Progenitor cell of endocrine pancreas (in vitro differentiated cells): ENCODE measurements at places on chromosomes 7 and 10. TPM values are rescaled to one million over a fixed set of nuclear protein-coding genes. Genes with fewer than 3 reads are reported as not detected.

The C10orf53 gene
- total RNA-seq: not detected in 2 replicates

The CCL24 gene
- total RNA-seq: not detected in 2 replicates

The VWA2 gene
- total RNA-seq: 12.1 and 12.4 TPM in 2 replicates

The SPDYE8 gene
- 0.22 TPM in 1 of 2 replicates, not detected in the other for total RNA-seq

The ABCB1 gene
- 0.48 and 0.69 TPM in 2 replicates for total RNA-seq

The PDZD7 gene
- total RNA-seq: 0.29 and 0.84 TPM in 2 replicates

The SPDYE16 gene
- 0.31 and 0.47 TPM in 2 replicates for total RNA-seq

DNA sequence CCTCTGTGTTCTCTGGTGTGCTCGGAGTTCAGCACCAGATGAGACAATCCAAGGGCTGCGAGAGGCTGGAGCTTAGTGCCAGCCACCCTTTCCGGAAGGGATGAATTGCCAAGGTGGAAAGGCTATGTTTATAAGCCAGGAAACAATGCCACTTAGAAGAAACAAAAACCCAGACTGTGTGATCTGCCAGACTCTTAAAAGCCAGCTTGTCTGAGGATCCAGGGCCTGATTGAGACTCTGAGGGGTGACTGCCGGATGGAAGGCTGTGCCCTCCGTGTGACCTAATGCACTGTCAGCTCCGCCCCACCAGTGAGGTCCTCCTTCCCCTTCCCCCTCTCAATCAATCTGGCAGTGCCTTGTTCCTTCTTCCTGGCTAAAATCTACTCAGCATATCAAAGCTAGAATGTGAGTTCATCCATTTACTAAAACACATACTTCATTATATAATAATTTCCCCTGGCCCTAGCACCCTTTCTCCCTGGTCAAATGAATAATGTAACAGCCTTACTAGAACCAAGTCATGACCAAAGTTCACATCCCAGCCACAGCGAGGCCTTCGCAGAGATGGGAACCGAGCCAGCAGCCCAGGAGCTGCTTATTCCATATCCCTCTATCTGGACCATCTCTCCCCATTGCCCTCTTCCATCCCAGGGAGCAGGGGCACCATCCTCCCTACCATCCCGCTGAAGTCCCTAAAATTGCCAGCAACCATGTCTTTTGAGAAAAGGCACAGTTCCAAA, 25.5 kb downstream of the FAM107B start:
- no peak for DNase-seq

- peak; percentile 55 for DNase-seq
Measured at GRCh38 chr10:94320285-94320914, 42.3 kb downstream of the NOC3L start.

GRCh38 chr10:86658751-86659150, 4.4 kb downstream of the OPN4 start:
- DNase-seq: no peak

DNA sequence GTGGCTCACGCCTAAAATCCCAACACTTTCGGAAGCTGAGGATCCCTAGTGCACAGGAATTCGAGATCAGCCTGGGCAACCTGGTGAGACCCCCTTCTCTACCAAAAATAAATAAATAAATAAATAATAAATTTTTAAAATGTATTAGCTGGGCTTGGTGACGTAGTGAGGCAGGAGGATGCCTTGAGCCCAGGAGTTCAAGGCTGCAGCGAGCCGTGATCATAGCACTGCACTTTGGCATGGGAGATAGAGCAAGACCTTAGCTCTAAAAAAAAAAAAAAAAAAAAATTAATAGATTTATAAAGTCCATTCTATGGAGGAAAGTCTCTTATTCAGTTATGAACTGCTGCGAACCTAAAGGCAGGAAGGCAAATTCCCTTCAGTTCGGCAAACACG, 1.1 kb upstream of the PTPN12 start:
- DNase-seq: no peak

DNA sequence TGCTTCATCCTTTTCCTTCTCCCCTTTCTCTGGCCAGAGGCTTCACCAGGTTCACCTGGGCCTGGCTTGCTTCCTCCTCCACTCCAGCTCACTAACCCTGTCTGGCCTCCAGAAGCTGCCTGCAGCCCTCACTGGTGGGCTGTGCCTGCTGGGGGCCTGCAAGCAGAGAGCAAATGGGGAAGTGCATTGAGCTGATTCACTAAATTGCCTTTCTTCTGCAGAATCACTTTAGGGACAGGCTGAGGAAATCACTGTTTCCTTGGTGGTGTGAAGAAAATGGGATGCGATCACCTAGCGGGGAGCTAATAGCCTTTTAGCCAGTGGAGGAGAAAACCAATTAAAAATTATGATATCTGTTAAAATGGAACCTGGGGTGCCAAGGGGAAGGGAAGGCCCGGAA, 3.0 kb downstream of the RET start:
- no peak for DNase-seq

DNA sequence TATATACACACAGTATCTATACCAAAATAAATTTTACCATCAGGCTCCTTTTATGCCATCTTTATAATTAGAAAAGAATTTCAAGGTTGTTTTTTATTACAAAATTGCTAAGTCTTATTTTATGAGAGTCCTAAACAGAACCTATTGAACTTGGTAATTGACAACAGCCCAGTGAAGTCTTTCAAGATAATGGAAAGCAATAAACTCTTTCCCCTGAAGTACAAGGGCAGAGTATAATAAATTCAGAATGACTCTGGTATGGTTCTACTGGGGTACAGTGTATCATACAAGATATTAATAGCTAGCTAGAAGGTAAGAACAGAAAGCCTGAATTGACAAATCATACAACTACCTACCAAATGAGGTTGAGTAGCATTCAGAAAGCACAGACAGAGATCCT, 26.2 kb upstream of the CUBN start:
- no peak for DNase-seq

GRCh38 chr7:46838463-46838862, 743.4 kb downstream of the TNS3 start:
- DNase-seq: no peak

DNA sequence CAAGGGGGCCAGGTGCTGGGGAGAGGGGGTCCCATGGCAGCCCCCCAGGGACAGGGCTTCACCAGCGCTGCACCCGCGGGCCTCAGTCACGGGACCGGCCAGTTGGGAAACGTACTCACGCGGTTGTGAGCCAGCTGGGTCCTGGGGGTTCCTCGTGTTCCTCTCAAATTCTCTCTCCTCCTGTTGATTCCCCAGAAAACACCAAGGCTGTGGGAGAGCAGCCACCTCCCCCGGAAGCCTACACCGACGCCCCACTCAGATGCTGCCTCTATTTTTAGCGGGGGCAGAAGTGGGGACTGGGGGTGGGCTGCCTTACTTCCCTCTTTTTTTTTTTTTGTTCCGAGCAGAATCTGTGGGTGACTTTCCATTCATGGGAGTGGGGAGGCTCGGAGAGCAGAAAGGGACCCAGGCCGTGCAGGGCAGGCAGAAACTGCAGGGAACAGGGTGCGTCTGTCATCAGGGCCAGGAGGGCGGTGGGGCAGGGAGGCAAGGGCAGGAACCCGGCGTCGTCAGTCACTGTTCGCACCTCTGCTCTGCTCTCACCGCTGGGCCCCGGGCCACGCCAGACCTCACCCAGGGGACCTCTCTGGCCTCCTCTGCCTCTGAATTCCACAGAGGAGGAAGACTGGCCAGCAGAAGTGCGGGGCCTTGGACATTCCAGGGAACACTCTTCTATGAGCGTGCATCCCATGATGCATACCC, 63.1 kb downstream of the CARD11 start:
- DNase-seq: no peak

DNA sequence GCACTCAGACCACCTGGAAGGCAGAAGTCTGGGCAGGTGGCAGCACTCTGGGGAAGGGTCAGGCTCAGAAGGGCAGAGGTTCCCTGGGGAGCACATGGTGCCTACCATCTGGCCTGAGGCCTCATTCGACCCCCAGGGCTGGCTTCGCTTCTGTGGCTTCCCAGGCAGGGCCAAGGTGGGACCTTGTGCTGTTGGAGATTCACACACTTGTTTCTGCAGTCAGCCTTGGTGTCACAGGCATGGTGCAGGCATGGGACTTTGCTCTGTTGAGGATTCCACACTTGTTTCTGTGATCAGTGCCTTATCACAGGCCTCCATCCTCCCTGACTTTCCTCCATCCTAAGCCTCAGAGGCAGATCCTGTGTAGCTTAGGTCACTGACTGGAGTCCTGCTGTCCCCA, 11.3 kb upstream of the FAM241B start:
- no peak for DNase-seq

GRCh38 chr7:69272101-69272500, 326.2 kb upstream of the AUTS2 start:
- DNase-seq: no peak

- no peak for DNase-seq
Measured at GRCh38 chr7:116041615-116042014, 11.1 kb upstream of the TFEC start.

DNA sequence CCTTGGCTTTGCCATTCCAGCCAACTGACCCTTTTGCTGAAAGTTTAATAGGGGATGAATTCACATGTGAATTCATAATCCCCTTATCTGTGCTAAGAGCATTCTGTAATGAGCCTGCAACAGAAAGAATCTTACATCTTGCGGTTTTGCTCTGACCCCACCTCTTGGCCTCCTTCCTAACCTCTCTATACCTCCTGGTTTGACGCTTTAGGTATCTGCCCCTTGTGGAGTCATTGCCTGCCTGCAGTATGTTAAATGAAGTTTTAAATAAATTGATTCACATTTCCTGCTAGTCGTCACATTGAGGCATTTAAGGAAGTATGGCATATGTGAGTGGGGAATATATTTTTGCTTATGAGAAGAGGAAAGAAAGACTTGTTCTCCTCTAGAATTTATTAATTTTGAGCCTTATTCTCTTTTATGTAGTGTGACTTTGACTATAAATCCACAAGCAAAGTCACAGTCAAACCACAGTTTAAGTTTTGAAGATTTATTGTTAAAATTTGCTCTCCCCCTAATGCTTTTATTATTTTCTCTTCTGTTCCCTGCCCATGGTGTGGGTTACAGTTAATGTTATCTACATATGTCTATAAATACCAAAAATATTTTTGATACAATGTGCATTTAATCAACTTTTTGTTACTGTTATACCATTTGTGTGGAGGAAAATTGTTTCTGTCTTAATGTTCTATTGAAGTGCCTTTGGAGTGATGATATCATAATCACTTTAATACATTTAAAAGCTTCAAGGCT, 60.9 kb downstream of the LRMDA start:
- no peak for DNase-seq

DNA sequence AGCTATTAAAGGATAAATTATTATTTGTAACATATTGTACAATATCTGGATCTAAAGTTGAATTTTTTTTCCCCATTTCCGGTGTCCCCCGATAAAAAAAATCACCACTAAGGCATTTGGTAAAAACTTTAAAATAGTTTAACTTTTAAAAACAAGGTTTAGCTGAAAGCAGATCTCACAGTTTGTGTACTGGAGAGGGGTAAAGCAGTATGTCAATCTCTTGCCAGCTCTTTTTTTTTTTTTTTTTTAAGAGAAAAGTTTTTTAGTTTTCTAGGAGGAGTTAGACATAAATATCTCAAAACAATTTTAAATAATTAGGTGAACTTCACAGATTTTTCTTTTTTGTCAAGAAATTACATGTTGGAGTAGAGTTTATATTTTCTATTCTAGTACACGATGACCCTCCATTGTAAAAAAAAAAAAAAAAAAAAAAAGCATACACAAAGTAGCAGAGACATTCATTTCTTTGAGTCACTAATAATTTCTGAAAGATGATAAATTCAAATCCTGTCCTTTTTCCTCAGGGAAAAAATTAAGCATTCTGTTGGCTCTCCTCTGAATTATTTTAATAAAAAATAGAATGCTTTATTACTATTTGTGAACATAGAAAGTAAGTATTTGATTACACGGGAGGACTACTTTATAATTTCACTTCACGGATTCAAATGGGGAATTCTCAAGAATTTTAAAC, 1.9 kb upstream of the HBP1 start:
- DNase-seq: no peak

DNA sequence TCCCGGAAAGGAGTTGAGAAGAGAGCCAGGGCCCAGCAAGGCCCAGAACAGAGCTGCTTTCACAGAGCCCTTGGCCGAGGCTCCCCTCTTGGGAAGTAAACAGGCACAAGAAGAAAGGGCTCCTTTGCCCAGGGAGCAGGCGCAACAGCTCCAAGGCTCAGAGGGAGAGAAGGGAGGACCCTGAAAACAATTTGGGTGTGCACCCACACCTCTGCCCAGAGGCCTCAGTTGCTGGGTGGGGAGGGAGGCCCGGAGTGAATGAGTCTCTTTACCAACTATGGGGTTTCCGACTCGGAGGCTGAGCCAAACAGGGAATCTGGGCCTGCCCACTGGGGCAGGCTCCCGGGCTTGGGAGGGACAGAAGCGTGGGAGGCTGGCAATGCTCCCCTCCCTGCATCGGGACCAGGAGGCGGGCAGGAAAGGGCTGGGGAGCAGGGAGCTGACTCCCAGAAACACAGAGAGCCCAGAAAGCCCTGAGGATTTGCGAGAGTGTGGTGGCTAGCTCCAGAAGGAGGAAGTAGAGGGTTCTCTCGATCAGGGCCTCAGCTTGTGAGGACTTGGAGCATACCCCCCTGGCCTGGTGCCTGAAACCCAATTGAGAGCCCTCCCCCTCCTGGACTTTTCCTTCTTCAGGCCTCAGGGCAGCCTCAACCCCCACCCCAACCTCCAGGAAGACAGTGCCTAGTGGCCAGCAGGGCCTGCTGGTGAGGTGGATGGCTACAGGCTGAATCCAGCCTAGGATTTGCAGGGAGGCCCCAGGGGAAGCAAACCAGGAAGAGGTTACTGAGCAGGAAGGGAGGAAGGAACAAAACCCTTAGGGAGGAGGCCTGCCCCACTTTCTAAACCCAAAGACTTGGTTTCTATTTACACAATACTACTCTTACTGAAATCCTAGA, 6.2 kb downstream of the C10orf105 start:
- DNase-seq: no peak

DNA sequence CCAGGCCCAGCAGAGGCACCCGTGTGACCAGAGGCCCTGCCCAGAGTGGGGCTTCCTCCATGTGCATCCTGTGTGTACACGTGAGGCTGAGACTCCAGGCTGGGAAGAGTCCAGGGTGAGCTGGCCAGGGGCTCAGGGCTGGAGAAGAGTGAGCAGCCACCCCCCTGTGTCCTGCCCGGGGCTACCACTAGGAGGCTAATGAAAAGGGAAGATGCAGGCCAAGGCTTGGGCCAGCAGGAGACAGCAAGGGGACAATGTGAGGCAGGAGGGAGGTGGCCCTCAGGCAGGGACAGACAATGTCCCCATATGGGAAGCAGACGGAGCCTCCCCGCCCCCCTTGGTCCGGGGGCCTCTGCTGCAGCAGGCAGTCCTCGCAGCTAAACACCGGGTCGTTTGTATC, 102.0 kb downstream of the HIF1AN start:
- peak; percentile 38 for DNase-seq

DNA sequence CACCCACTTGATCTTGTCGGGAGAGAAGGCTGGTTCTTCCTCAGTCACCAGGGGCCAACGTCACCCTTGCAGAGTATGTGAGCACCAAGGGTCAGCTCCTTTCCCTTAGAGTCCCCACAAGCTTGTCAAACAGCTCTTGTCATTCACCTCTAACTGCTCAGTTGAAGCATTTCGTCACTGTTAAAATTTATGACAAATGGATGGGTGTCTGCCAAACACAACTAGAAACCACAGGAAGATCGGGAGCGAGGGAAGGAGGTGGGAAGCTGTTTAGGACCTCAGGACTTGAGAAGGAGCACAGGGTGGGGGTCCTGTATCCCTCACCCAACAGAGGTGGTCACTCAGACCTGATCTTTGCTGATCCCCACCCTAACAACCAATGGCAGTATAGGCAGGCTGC, 373.3 kb upstream of the IGFBP3 start:
- DNase-seq: no peak

- no peak for DNase-seq
Measured at GRCh38 chr7:79420464-79420863, 33.0 kb downstream of the MAGI2 start.

- no peak for DNase-seq
Measured at GRCh38 chr7:52209614-52210013, 825.8 kb upstream of the POM121L12 start.
